ENCODE measurements at places on chromosomes 6 and 20.
A peak's percentile ranks its signal among the peaks of the same experiment; 100 is the strongest.

- no peak for DNase-seq
Measured at GRCh38 chr6:3808759-3809514, 40.2 kb upstream of the FAM50B start.

- DNase-seq = no peak
Measured at GRCh38 chr6:63140114-63140513, 71.2 kb upstream of the FKBP1C start.

- no peak for DNase-seq
Measured at GRCh38 chr20:47922269-47922668, 137.0 kb upstream of the SULF2 start.

GRCh38 chr20:48098099-48098498, 312.8 kb upstream of the SULF2 start:
- no peak for DNase-seq

- DNase-seq = no peak
Measured at GRCh38 chr20:41405436-41405835, 38.8 kb upstream of the EMILIN3 start.

- no peak for DNase-seq
Measured at GRCh38 chr6:168371185-168371584, 51.6 kb upstream of the DACT2 start.

- no peak for DNase-seq
Measured at GRCh38 chr6:133891927-133892812, 3.3 kb downstream of the TCF21 start.

GRCh38 chr6:139131736-139132280, 3.1 kb upstream of the HECA start:
- DNase-seq = no peak

DNA sequence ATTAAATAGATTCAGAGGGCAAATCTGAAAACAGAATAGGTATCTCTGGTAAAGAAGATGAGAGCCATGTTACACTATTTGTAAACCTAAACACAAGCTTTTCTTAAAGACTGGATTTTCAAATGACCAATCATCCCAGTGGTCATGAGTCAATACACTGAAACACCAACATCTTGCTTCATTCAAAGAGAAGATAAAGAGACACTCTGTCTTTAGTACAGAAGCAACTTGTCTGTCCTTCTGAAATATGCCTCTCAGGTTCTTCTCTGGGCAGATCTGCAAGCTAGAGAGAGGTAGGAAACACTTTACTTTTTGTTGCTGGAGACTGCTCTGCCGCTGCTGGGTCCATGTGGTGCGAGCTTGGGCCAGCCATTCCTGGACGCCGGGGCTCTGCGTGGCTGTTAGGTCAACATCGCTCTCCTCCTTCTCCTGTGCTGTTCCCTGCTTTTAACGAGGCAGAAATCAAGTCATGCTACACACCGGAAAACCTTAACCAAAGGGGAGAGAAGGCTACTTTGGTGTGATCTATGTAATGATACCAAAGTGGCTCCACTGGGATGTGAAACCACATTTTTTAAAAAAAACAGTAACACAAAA, 368.2 kb downstream of the SYNE1 start:
- no peak for DNase-seq

DNA sequence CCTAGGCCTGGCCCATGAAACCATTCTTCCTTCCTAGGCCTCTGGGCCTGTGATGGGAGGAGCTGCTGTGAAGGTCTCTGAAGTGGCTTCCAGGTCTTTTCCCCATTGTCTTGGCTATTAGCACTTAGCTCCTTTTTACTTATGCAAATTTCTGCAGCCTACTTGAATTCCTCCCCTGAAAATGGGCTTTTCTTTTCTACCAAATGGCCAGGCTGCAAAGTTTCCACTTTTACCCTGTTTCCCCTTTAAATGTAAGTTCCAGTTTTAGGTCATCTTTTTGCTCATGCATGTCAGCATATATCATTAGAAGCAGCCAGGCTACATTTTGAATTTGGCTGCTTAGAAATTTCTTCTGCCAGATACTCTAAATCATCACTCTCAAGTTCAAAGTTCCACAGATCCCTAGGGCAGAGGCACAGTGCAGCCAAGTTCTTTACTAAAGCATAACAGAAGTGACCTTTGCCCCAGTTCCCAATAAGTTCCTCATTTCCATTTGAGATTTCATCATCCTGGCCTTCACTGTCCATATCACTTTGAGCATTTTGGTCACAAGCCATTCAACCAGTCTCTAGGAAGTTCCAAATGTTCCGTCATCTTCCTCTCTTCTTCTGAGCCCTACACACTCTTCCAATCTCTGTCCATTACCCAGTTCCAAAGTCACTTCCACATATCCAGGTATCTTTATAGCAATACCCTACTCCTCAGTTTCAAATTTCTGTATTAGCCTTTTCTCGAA, 71.9 kb downstream of the TBC1D7 start:
- DNase-seq = no peak

DNA sequence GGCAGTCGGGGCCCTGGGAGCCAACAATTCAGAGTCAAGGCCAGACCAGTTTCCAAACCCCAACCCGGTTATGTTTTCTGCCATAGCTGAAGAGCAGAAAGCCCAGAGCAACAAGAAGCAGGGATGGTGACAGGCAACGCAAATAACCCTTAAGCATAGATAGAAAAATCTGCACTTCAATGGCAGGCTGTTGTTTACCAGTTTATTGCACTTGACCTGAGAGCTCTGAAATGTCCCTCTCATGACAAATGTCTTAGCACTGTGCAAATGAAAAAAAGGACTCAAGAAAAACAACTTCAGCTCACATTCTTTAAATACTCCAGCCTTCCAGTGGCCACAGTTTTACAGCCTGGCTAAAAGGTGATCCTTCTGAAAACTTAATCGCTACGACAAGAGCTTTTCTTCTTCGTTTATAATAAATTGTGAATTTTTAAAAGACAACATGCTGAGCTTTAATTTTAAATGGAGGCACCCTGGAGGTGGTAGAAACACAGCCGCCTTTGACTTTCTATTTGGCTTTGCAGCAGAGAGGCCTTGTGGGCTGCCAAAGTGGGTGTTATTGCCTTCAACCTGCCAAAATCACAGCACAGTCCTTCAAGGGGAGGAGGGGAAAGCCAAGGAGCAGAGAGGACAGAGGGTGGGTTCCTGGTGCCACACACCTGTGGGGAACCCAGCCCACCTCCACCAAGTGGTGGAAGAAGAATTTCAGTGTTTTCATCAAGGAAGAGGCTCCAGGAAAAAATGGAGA, 289.5 kb upstream of the CDYL start:
- no peak for DNase-seq

- DNase-seq = no peak
Measured at GRCh38 chr6:116328528-116328903, 42.2 kb upstream of the DSE start.

DNA sequence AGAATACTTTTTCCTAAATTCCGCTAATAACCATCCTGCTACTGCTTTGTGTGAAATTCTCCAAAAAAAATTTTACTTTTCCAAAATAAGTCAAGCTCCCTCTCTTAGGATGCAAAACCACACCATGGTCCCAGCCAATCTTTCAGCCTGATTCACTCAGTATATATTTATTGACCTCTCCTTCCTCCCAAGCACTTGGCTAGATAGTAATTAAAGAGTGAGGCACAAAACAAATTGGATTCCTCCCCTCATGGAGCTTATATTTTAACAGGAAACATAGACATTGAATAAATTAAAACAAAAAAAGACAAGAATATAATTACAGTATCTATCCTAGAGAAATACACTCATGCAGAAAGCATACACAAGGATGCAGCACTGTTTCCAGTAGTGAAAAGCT, 9.0 kb upstream of the ZNF217 start:
- DNase-seq = no peak

DNA sequence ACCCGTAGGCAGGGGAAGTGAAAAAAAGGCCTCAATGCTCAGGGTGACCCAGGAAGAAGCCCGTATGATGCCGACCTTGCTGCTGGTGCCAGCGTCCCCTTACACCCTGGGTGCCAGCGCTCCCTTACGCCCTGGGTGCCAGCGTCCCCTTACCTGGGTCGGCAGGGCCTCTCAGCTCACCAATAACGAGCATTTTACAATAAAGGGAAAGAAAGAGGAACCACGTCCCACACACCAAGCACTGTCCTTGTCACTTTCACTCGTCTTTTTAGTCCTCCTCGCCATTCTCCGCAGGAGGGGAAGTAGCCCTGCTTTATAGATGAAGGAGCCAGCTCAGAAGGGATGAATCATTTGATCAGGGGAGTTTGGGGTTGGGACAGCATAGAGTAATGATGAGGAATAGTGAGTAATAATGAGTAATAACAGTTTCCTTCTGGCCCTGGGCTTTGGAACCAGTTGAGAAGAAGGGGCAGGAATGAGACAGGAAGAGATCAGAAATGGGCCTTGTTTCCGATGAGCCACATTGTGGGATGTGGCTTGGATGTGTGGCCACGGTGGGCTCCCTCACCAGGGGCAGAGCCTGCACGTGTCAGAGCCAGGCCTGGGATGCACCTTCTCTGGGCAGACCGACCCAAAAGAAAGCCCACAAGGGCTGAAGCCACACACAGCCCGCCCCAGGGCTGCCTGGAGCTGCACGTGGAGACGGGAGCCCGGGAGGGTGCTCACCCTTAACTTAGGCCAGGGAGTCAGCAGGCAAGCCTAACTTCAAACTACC, 75.7 kb downstream of the SYNJ2 start:
- peak; percentile 21 for DNase-seq

GRCh38 chr20:8216375-8217200, 84.5 kb downstream of the PLCB1 start:
- no peak for DNase-seq

- DNase-seq = no peak
Measured at GRCh38 chr6:81565071-81565470, 187.4 kb downstream of the TENT5A start.

DNA sequence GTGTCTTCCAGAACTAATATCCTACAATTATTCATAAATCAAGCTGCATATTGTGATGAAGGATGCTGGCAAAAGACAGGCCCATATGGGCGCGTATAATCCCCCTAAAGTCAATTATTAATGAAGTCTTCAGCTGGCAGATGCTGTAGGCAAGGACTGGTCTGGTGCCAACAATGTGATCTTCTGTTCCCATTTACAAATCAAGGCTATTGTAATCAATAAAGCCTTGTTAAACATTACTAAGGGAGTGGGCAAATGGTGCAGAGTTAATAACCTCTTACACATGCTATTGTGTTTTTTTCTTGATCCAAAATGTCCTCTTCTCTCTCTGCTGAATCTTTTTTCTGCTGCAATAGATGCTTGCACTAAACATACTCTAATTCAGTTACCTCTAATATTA, 119.0 kb downstream of the ALDH8A1 start:
- no peak for DNase-seq
